ENCODE measurements at places on chromosomes 12 and 14. TPM values are rescaled to one million over a fixed set of nuclear protein-coding genes. Genes with fewer than 3 reads are reported as not detected.

GRCh38 chr12:109716092-109716479, 2.5 kb downstream of the FAM222A start:
- H3K27me3 ChIP-seq, result peaks cover 27% of the 10 kb centered on the region
- H3K27ac ChIP-seq, result no peak overlapping the region
- H3K4me3 ChIP-seq, result no peak overlapping the region

GRCh38 chr12:113870035-113870434, 96.1 kb downstream of the RBM19 start:
- DNase-seq, result no peak
- no peaks in the 10 kb centered on the region for H3K27me3 ChIP-seq
- peaks cover 15% of the 10 kb centered on the region for H3K36me3 ChIP-seq
- peaks cover 2% of the 10 kb centered on the region for H3K4me1 ChIP-seq

DNA sequence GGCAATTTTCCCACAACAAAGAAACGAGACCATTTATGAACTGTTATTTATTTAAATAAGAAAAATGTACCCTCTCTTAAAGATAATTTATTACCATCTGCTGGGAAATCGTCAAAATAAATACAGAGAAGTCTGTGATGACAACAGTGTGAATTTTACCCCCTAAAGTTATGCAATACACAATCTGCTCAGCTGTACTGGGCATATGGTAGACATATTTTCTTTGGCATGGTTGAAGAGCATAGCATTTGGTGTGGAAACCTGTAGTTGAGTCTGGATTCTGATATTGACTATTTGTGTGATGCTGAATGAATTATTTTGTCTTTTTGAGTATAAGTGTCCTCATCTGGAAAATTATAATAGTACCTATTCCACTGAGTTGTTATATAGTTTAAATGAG, 60.0 kb downstream of the CFAP54 start:
- H3K27me3 ChIP-seq, result peaks cover 8% of the 10 kb centered on the region
- H3K4me1 ChIP-seq, result no peaks in the 10 kb centered on the region
- no peak for DNase-seq
- H3K4me3 ChIP-seq, result no peak overlapping the region

DNA sequence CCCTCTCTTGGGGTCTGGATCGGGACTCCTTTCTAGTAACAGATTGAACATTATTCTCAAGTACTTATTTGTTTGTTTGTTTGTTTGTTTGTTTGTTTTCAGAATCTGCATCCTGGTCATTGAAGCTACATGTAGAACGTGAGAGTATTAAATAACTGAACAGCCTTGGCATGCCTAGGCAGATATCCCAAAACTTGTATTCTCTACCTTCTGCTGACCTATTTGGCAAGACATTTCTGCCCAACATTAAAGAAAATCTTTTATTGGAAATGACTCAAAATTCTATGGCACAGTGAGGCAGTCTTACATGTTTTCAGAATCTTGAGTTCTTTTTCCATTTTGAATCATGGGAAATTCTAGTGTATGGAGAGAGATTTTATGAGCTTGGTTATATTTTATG, 165.1 kb upstream of the CNOT2 start:
- no peaks in the 10 kb centered on the region for H3K36me3 ChIP-seq
- no peak for DNase-seq
- H3K27ac ChIP-seq, result no peak overlapping the region
- no peaks in the 10 kb centered on the region for H3K27me3 ChIP-seq
- no peak overlapping the region for H3K4me3 ChIP-seq

- H3K4me1 ChIP-seq, result peaks cover 8% of the 10 kb centered on the region
- peaks cover 33% of the 10 kb centered on the region for H3K36me3 ChIP-seq
- no peak for DNase-seq
- H3K4me3 ChIP-seq, result no peak overlapping the region
- H3K27me3 ChIP-seq, result no peaks in the 10 kb centered on the region
Measured at GRCh38 chr12:62331306-62331705, 71.1 kb downstream of the USP15 start.

DNA sequence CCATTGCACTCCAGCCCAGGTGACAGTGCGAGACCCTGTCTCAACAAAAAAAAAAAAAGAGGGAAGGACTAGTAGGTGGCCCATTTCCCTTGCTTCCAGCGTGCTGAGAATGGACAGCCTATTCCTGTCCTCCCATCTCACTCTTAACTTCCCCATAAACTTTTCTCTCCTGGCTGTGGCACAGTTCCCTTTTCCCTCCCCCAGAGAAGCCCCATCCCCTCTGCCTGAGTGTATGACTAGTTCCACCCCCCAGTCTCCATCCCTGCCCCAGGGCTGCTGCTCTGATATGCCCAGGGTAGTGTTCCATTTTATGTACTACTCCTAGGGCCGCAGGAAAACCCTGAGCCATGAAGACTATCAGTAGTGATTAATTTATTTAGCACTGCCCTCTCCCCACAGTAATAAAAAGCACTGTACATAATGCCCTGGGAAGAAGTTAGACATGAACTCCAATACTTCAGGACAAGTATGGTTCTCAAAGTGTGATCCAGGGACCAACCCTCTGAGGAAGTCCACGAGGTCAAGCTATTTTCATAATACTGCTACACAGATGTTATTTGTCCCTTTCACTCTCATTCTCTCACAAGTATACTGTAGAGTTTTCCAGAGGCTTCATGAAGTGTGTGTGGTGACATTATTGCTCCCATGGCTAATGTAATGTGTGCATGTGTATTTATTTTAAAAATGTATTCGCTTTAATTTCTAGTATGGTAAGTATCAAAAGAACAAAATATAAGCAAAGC, 11.5 kb upstream of the CHD4 start:
- no peak overlapping the region for H3K27ac ChIP-seq
- DNase-seq, result no peak
- H3K36me3 ChIP-seq, result peaks cover 5% of the 10 kb centered on the region
- H3K4me1 ChIP-seq, result peaks cover 10% of the 10 kb centered on the region

DNA sequence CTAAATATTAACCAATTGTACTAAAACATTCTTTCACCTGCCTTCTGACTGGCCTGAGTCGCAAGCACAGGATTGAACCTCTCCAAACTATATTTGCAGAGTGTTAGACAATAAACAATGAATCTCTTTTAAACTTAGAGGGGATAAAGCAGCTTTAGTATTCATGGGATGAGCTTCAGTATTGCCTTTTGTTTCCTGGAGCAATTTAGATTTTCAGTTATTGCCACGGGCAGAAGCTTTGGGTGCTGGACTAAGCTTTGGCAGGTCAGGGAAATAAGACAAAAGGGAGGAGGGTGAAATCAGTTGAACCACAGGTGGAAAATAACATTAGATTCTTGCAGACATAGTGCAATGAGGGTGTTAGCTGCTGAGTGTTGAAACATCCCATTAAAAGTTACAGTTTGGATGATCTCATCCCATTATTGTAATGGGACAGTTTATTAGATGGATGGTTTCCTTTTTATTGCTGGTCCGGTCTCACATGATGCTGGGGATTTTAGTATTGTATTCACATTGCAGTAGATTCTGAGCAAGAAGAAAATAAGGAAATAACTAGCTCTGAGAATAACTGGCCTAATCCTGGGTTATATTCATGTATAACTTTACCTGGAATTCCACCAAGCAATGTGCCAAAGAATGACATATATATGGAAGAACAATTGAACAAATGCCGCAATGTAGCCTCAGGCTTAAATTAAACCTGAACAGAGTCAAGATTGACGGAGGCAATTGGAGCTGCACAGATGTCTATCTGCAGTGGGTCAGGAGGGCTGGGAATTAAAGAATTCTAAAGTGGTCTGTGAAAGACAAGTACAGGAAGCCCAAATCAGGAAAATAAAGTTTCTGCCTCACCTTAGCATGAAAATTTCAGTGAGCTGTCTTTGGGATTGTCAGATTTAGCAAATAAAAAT, 1092.8 kb upstream of the SEL1L start:
- H3K27ac ChIP-seq, result no peak overlapping the region
- H3K4me1 ChIP-seq, result no peaks in the 10 kb centered on the region
- no peaks in the 10 kb centered on the region for H3K27me3 ChIP-seq
- DNase-seq, result no peak
- H3K36me3 ChIP-seq, result no peaks in the 10 kb centered on the region
- H3K4me3 ChIP-seq, result no peak overlapping the region

DNA sequence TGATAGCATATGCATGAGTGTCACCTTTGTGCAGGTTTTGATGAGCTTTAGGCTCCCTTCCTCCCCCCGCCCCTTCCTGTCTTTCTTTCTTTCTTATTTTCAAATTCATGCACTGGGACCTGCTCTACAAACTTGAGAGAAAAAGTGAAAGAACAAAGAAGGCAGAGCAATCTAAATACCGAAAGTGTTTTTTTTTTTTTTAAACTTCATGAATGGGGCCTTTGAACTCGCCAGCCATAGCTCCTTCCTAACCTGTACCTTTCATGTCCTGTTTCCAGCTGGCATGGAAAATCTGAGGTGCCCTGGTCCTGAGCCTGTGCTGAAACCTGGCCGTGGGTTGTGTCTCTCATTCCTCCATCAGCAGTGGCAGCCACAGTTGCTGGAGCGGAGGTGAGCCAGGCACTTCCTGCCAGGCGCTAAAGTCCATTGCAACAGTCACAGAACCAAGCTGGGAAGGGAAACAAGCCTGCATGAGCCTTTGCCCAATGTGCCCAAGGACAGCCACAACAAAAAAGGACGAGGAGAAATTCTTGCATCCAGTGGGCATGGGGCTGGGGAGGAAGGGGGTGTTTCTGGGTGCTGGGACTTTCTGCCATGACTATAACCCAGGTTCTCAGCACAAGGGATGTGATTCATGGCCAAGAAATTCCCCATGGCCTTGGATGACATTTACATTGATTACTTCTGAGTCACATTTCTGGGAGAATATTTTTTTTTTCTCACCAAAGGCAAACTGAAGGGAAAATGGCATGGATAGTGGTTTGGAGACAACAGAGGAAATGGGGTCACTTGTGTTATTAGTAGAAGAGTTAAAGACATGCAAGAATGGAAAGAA, 102.7 kb downstream of the TMEM30B start:
- H3K4me1 ChIP-seq, result peaks cover 54% of the 10 kb centered on the region
- H3K36me3 ChIP-seq, result no peaks in the 10 kb centered on the region
- H3K27me3 ChIP-seq, result no peaks in the 10 kb centered on the region
- peak; percentile 81 for DNase-seq

DNA sequence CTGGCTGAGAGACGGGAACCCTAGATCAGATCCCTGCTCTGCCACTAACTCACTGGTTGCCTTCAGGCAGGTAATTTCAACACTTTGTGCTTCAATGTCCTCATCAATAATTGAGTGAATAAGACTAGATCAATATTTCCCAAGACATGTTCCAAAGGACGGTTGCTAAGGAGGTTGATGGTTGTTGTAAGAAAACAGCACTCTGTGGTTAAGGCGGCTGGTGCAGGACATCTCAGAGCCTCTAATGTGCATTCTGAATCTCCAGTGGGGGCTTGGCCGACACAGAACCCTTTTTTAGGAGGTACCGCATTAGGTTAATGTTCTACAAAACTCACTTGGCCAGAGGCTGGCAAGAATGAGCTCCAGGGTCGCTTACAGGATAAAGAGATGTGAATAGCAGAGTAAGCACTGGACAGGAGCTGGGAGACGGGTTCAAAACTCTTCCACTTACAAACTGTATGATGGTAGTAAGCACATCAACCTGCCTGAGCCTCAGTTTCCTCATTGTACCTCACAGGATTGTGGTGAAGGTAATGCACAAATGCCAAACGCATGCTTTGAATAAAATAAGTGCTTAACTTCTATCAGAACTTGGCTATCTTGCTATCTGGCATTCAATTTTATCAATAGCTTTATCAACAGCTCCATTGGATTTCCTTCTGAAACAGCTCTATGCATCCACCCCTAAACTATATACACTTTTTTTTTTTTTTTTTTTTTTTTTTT, 136.9 kb upstream of the PARP11 start:
- no peak overlapping the region for H3K4me3 ChIP-seq
- no peaks in the 10 kb centered on the region for H3K27me3 ChIP-seq
- H3K36me3 ChIP-seq, result no peaks in the 10 kb centered on the region
- no peak for DNase-seq
- H3K27ac ChIP-seq, result no peak overlapping the region

DNA sequence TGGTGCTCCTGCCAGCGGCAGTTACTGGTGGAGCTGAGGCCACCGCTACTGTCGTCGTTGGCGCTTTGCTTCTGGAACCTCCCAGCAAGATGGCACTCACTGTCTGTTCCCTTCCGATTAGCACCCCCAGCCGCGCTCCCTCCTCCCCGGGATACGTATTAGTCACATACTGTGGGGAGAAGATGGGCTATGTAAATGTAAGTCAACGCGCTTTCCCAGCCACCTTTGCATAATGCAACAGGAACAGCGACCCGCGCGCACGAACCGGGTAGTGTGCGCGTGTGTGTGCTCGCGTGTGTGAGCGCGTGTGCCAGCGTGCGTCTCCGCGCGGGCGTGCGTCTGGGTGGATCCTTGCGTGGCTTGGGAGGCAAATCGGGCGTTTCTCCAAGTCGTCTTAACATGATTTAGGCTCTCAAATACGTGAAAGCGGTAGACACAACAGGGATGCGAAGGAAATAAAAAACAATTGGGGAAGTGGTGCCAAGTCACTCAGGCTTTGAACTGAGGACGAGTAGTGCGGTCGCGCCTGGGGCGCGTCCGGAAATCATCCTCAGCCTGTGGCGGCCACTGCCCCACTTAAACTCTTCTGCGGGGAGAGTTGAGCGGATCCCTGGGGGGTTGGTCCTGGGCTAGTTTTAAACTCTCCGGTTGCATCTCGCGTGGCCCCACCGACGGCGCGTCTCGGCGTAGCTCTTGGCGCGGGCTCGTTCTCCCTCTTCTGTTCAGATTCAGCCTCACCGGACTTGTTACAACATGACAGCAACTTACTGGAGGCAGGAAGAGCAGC, 1.8 kb downstream of the FLRT2 start:
- H3K4me3 ChIP-seq, result no peak overlapping the region
- H3K36me3 ChIP-seq, result peaks cover 3% of the 10 kb centered on the region
- peaks cover 63% of the 10 kb centered on the region for H3K27me3 ChIP-seq
- H3K27ac ChIP-seq, result no peak overlapping the region
- DNase-seq, result no peak

GRCh38 chr12:118714051-118714460, 267.3 kb upstream of the SRRM4 start:
- no peaks in the 10 kb centered on the region for H3K27me3 ChIP-seq
- no peaks in the 10 kb centered on the region for H3K4me1 ChIP-seq

DNA sequence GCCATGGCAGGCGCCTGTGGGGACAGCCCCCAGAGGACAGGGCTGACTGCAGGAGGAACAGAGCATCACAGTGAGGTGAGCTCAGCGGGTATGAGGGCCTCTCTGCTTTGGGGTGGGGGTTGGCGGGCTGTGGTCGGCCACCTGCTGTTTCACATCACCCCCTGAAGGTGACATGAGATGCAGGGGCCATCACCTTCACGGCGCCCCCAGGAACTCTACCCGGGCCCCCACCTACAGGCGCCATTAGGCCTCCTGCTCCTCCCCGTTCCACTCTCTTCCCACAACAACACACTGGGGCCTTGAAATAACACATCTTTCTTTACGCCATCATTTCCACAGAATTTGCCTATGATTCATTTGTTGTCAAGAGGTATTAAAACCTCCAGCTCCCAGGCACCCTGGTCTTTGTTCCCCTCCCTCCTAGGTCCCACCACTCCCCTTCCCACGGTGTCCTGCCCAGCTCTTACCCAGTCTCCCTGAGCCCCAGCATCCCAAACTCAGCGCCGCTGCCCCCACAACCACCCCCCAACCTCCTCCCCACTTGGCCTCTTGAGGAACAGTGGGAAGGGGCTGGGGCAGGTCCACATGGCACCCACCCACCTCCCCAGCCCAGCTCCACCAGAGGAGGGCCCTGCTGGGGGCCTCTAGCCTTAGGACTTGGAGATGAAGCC, 12.7 kb upstream of the HDAC7 start:
- peak overlapping the region; percentile 98 for H3K27ac ChIP-seq
- peaks cover 2% of the 10 kb centered on the region for H3K36me3 ChIP-seq
- H3K27me3 ChIP-seq, result no peaks in the 10 kb centered on the region
- peak; percentile 89 for DNase-seq
- peaks cover 83% of the 10 kb centered on the region for H3K4me1 ChIP-seq

Gene DPPA3
- not detected for total RNA-seq

Gene CELA1
- total RNA-seq, result not detected

Gene FLVCR2
- total RNA-seq, result 2.8 TPM

Gene INHBE
- total RNA-seq, result 0.34 TPM

All from activated CD4-positive, alpha-beta memory T cell treated with anti-CD3 and anti-CD28 coated beads for 36 hours (primary cell).